Osteoblast (primary cell): ENCODE measurements at places on chromosomes 3 and 15. TPM values are rescaled to one million over a fixed set of nuclear protein-coding genes. Genes with fewer than 3 reads are reported as not detected.

Gene MINAR1
- 2.1 and 2.5 TPM in 2 replicates for total RNA-seq

Gene SEC22C
- 60.1 and 62.2 TPM in 2 replicates for total RNA-seq

Gene MYO5C
- total RNA-seq: under 0.01 TPM in 2 replicates

Gene MAGEL2
- not detected in 2 replicates for total RNA-seq

Gene P2RY14
- total RNA-seq: not detected in 2 replicates

Gene PLS1
- total RNA-seq: 0.88 and 1.1 TPM in 2 replicates

Gene GOLGA8N
- 4.7 and 5.0 TPM in 2 replicates for total RNA-seq

Gene GABRA5
- total RNA-seq: not detected in 2 replicates

Gene BFSP2
- not detected in 2 replicates for total RNA-seq

Gene FBXO40
- total RNA-seq: not detected in 2 replicates

Gene PLA1A
- under 0.01 and 0.36 TPM in 2 replicates for total RNA-seq

Gene TCTA
- 35.8 and 37.4 TPM in 2 replicates for total RNA-seq

Gene VEPH1
- total RNA-seq: 23.2 and 25.3 TPM in 2 replicates

Gene RASGRF1
- under 0.01 TPM in 1 of 2 replicates, not detected in the other for total RNA-seq

Gene ZBED2
- under 0.01 TPM in 1 of 2 replicates, not detected in the other for total RNA-seq

Gene ADAMTSL3
- 0.29 and 0.72 TPM in 2 replicates for total RNA-seq

Gene ACAN
- total RNA-seq: 4.7 and 12.7 TPM in 2 replicates

Gene DUOXA2
- not detected in 2 replicates for total RNA-seq

Gene PP2D1
- total RNA-seq: not detected in 2 replicates

Gene DLL4
- total RNA-seq: not detected in 2 replicates

Gene AGBL1
- total RNA-seq: not detected in 2 replicates

Gene ANO10
- 55.7 and 56.9 TPM in 2 replicates for total RNA-seq

Gene MYZAP
- total RNA-seq: under 0.01 TPM in 1 of 2 replicates, not detected in the other

Gene CAPN3
- 1.1 and 3.2 TPM in 2 replicates for total RNA-seq

Gene UCN2
- 0.29 and 0.72 TPM in 2 replicates for total RNA-seq

Gene ZNF148
- total RNA-seq: 35.9 and 38.4 TPM in 2 replicates

Gene SOX14
- total RNA-seq: not detected in 2 replicates

Gene MAP3K13
- total RNA-seq: 16.3 and 20.9 TPM in 2 replicates

Gene GMNC
- under 0.01 and 0.72 TPM in 2 replicates for total RNA-seq

Gene MFGE8
- 195 and 209 TPM in 2 replicates for total RNA-seq

Gene CTDSPL
- total RNA-seq: 34.7 and 44.5 TPM in 2 replicates

Gene ZKSCAN7
- 6.5 and 9.8 TPM in 2 replicates for total RNA-seq

Gene FOXL2
- under 0.01 and 0.36 TPM in 2 replicates for total RNA-seq

Gene FSD2
- not detected in 2 replicates for total RNA-seq

Gene FYTTD1
- total RNA-seq: 41.3 and 42.0 TPM in 2 replicates

Gene TGM5
- total RNA-seq: not detected in 2 replicates

Gene SPINK8
- not detected in 2 replicates for total RNA-seq

Gene SLC12A1
- not detected in 2 replicates for total RNA-seq

Gene AVEN
- 34.7 and 37.4 TPM in 2 replicates for total RNA-seq

Gene SELENOS
- total RNA-seq: 74.3 and 79.6 TPM in 2 replicates

Gene PLA2G4B
- total RNA-seq: 0.72 and 1.2 TPM in 2 replicates

Gene C3orf85
- not detected in 2 replicates for total RNA-seq

Gene PRC1
- 17.1 and 17.7 TPM in 2 replicates for total RNA-seq

Gene LRRK1
- 14.1 and 15.2 TPM in 2 replicates for total RNA-seq

Gene VGLL3
- total RNA-seq: 198 and 242 TPM in 2 replicates

Gene ERICH6
- under 0.01 and 0.29 TPM in 2 replicates for total RNA-seq

Gene ACKR4
- total RNA-seq: 0.72 TPM in 1 of 2 replicates, not detected in the other
